Pulmonary artery endothelial cell (primary cell): ENCODE measurements at places on chromosomes 6 and 20. TPM values are rescaled to one million over a fixed set of nuclear protein-coding genes. Genes with fewer than 3 reads are reported as not detected.

The SPEF1 gene
- total RNA-seq: 0.13 TPM in 1 of 2 replicates, not detected in the other

The MUCL3 gene
- total RNA-seq: not detected in 2 replicates

The HUS1B gene
- total RNA-seq: 0.71 and 0.73 TPM in 2 replicates

The IRAK1BP1 gene
- total RNA-seq: 3.0 and 4.5 TPM in 2 replicates

The RFX6 gene
- total RNA-seq: not detected in 2 replicates

The ULBP1 gene
- total RNA-seq: 0.11 and 0.20 TPM in 2 replicates

The PKIB gene
- 0.13 TPM in 1 of 2 replicates, not detected in the other for total RNA-seq

The ADGB gene
- not detected in 2 replicates for total RNA-seq

The HFE gene
- total RNA-seq: 3.3 and 9.6 TPM in 2 replicates

The NUS1 gene
- 20.2 and 21.4 TPM in 2 replicates for total RNA-seq

The RBM24 gene
- 0.74 and 2.5 TPM in 2 replicates for total RNA-seq

The DLL1 gene
- total RNA-seq: 1.8 and 2.1 TPM in 2 replicates

The VWA7 gene
- total RNA-seq: under 0.01 and 0.11 TPM in 2 replicates

The LINC00237 gene
- not detected in 2 replicates for total RNA-seq

The HLA-DOA gene
- not detected in 2 replicates for total RNA-seq

The RNF8 gene
- 28.0 and 43.7 TPM in 2 replicates for total RNA-seq

The TNFRSF6B gene
- 37.0 and 118 TPM in 2 replicates for total RNA-seq

The FAM217A gene
- not detected in 2 replicates for total RNA-seq

The FOXA2 gene
- total RNA-seq: not detected in 2 replicates

The LY86 gene
- total RNA-seq: not detected in 2 replicates

The PRR18 gene
- total RNA-seq: not detected in 2 replicates

The ADGRF1 gene
- not detected in 2 replicates for total RNA-seq

The RIMS4 gene
- not detected in 2 replicates for total RNA-seq

The SUPT3H gene
- total RNA-seq: 5.3 and 8.6 TPM in 2 replicates

The PSORS1C1 gene
- total RNA-seq: 2.2 and 2.4 TPM in 2 replicates

The PPP2R5D gene
- 36.1 and 45.3 TPM in 2 replicates for total RNA-seq

The ADGRF4 gene
- total RNA-seq: not detected in 2 replicates

The ACTL10 gene
- 1.9 and 4.2 TPM in 2 replicates for total RNA-seq

The ZNF341 gene
- 0.86 and 1.1 TPM in 2 replicates for total RNA-seq
